ENCODE measurements at places on chromosomes 16 and 17.
A peak's percentile ranks its signal among the peaks of the same experiment; 100 is the strongest.

GRCh38 chr16:53281280-53281679, 153.0 kb upstream of the RBL2 start:
- no peak for DNase-seq

- DNase-seq, result no peak
These were observed 97.5 kb downstream of the CACNG3 start for GRCh38 chr16:24353622-24354021.

- DNase-seq, result no peak
These were observed 41.1 kb upstream of the IL34 start for GRCh38 chr16:70605283-70605657.

GRCh38 chr17:80068301-80069222, 32.1 kb downstream of the CCDC40 start:
- DNase-seq, result no peak

GRCh38 chr17:37182786-37183465, 192.9 kb upstream of the C17orf78 start:
- no peak for DNase-seq

GRCh38 chr17:64327201-64327930, 63.3 kb downstream of the PECAM1 start:
- no peak for DNase-seq

DNA sequence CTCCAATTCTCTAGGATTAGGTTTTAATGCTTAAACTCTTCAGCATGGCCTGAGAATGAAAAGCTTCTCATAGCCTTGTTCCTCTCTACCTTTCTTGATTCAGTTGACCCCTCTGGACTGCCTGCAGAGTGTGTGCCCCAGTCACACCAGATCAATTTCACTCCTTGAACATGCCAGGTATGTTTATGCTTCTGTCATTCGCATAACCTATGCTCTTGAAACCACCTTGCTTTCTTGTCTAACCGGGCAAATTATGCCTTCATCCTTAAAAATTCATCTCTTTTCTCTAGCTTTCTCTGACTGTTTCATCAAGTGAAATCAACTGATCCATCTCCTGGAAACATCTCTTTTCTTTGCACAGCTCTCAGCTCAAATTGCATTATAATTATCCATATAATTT, 42.3 kb downstream of the CDH11 start:
- DNase-seq, result no peak

DNA sequence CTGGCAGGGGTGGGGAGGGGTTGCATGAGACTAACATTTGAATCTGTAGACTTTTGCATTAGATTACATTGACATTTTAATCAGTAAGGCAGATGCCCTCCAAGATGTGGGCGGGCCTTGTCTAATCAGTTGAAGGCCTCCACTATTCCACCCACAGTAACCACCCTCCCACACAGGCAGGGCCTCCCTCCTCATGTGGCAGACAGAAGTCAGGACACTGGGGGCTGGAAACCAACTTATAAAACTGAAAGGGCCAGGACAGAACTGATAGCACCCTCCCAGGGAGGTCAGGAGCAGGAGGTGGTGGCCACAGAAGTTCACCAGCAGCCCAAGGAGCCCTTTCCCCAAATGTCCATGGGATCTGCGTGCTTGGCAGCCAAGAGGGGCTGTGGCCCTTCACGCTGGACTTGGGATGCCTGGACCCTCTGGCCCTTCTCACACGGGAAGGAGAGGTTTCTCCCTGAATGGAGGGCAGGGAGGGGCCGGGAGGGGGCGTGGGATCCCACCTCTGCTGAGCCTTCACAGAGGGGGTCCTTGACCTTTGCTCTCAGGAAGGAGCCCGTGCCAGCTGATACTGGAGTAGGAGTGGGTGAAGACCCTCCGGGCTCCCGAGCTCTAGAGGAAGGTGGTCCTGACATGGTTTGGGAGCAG, 4.6 kb downstream of the PYCR1 start:
- DNase-seq, result no peak

- peak; percentile 19 for DNase-seq
These were observed 477 bp downstream of the CENPV start for GRCh38 chr17:16352667-16353316.

DNA sequence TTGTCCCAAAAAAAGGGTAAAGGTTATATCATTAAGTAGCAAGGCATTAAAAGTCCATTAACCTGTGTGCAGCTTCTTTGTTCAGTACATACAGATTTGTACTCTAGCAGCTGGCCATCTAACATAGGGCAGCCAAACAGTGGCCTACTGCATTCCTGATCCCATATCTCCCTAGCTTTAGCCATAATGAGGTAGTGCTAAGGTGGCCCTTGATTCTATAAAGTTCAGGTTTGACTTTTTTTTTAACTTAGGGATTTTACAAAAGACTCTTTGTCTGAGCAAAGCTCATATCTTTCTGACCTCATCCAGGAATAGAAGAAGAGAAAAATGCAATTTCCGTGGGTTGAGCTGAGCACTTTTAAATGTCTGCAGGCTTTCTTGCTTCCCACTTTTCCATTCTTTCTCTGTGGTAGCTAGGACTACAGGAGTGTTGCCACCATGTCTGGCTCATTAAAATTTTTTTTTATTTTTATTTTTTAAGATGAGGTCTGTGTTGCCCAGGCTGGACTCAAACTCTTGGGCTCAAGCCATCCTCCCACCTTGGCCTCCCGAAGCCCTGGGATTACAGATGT, 19.5 kb upstream of the CDC6 start:
- no peak for DNase-seq

DNA sequence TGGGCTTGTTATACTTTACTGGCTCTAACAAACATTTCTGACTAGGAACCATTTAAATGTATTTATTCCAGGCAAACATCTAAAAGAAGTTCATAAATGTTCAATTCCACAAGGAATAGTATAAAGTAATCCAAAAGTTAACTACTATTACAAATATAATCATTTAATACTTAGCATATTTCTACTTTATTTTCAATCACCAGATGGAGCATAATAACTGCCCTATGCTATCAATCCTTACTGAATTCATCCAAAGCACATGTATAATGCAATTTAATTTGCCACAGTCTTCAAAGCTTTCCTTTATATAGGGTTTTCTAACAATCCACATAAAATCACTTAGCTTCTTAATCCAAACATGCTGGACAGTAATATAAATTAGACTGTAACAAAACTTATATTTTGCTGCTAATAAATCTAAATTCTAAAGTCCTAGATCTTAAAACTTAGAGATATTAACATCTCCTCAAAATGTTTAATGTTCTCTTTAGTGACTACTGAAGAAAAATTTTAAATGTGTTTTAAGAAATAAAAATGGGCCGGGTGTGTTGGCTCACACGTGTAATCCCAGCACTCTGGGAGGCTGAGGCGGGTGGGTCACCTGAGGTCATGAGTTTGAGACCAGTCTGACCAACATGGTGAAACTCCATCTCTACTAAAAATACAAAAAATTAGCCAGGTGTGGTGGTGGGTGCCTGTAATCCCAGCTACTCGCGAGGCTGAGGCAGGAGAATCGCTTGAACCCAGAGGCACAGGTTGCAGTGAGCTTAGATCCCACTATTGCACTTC, 5.9 kb downstream of the MEIOB start:
- no peak for DNase-seq

DNA sequence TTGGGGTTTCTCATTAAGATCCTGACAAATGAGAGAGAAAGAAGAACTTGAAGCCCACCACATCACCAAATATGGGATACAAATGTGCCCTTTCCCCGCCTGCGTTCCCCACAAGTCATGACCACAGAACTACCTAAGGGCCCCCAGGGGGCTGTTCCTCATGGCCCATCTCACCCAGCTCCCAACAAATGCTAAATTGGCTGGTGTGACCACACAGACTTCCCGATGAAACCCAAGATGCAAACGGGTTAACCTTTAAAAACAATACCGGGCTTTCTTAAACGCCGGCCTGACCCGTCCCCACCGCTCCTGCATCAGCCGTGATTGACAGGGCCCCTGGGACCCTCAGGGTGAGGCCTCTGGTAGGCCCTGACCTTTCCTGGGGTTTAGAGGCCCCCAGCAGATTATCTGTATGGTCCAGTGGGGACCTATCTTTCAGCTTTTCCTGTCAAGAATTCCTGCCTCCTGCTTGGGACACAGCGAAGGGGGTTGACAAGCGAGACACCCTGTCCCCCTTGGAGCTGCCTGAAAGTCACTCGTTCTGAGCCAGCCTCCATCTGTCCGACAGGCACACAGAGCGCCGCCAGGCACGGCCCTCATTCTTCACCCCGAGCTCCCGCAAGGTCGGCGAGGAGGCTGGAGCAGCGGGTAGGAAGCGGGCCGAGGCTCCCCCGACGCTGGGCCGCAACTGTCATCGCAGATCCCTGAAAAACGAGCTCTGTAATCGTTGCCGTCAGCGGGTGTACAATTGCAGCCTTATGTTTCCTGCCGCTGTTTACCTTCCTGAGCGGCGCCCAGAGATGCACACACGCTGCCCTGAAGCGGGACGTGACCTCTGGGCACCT, 300.1 kb downstream of the FOXL1 start:
- DNase-seq, result no peak

GRCh38 chr17:62738281-62738680, 69.8 kb downstream of the MARCHF10 start:
- DNase-seq, result no peak

DNA sequence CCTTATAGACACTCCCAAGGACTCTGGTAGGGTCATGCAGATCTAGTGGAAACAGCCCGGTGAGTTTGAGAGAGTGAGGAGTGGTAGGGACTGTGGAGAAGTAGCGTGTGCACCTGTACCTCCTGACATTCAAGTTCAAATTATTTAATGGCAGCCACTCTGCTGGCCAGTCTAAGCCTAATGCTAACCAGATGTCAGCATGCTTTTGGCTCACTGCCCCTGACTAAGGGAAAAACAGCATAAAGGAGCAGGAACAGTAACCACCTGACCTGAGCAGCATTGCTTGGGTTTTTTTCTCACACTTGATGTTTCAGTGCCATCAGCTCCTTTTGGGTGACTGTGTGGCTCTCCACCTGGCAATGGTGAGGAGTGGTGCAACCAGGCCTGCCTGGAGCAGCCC, 23.8 kb upstream of the SLC12A3 start:
- no peak for DNase-seq

GRCh38 chr17:75542728-75543336, 17.3 kb downstream of the LLGL2 start:
- DNase-seq, result no peak

DNA sequence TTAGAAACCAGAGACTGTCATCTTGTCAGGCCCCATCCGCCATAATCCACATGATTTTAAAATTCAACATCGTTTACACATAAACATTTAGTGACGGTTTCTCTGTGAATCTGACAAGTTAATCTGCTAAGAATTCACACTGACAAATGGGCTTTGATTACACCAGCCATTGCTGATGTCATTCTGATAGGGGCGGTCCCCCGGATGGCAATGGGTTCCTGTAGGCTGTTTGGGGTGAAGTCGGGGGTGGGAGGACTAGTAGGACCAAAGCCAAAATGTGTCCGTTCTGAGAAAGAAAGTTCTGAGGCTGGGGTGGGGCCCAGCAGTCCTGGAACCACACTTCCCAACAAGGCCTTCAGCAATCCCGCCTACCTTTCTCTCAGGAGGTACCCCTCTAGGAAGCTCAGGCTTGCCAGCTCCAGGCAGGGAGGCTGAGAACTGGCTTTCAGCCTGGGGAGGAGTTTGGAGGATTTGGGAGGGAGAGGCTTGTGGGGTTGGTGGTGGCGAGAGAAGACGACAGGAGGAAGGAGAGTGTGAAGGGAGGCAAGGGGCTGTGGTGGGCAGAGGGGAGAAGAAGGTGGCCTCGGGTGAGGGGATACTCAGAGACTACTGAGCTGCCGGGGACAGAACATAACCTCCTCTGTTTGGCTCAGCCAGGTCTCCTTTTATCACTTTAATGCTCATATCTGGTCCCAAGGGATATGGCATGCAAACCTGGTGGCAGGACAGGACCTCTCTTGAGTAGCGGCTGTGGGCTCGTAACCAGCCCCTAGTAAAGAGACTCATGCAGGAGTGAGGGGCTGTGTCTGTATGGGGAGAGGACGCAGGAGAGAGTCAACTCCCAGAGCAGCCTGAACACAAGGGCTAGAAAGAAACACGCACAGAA, 8.6 kb downstream of the HIC1 start:
- DNase-seq, result no peak
